ENCODE measurements at places on chromosomes 7 and 10.

DNA sequence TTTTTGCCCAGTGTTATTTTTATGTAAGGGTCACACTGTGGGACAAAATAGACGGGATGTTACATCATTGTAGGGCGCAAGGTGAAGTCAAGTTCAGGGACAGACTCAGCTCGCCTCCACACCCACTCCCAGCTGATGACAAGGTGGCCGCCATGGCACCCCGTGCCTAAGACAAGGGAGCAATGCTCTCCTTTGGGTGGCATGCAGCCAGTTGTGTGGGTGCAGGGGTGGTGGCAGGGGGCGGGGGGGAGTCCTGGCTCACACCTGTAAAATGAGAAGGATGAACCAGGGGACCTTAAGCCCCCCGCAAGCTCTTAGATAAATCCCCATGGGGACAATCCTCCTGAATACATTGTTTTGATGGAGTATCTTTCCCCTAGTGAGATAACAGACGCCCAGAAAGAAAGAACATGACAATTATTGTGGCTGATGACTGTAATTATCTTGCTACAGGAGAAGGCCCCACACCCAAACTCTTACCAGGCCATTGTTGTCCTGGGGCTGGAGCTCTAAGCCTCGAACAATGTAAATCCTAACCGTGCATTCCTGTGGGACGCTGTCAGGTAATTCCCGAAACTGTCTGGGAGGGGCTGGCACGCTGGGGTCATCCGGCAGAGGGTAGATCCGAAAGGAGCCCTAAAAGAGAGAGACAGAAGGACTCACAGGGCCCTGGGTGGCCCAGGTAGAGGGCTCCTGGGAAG, 148.7 kb downstream of the MYOF start:
- peak; percentile 86 for DNase-seq

GRCh38 chr7:90720984-90721760, 125.1 kb downstream of the CDK14 start:
- DNase-seq, result no peak

GRCh38 chr10:49664842-49665355, 14.6 kb upstream of the C10orf53 start:
- peak; percentile 8 for DNase-seq

DNA sequence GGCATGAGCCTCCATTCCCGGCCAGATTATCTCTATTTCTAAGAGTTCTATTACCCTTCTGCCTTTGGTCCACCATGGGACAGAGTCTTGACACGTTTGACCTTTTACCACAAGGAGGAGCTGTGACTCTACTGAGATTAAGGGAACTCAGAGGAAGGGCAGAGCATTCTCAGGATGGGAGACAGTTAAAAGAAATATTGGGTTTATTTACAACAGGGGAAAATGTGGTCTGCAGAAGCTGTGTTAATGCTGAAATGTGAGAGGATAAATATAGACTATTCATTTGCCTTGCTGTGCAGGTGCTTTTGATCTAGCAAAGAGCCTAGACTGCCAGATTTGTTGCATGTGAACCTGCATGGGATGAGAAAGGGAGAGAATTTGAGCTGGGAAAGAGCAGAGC, 45.8 kb upstream of the PRSS58 start:
- peak; percentile 66 for DNase-seq

DNA sequence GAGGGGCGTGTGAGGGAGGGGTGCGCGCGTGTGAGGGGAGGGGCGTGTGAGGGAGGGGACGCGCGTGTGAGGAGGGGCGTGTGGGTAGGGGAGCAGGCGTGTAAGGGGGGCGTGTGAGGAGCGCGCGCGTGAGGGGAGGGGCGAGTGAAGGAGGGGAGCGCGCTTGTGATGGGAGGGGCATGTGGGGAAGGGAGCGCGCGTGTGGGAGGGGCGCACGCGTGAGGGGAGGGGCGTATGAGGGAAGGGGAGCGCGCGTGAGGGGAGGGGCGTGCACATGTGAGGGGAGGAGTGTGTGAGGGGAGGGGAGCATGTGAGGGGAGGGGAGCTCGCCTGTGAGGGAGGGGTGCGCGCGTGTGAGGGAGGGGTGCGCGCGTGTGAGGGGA, 19.1 kb downstream of the MXI1 start:
- DNase-seq, result peak; percentile 97

GRCh38 chr10:115001506-115002381, 63.7 kb downstream of the TRUB1 start:
- no peak for DNase-seq
